ENCODE measurements at places on chromosomes 1 and 21.

- no peak for DNase-seq
Measured at GRCh38 chr1:117760485-117760884, 154.6 kb downstream of the TENT5C start.

DNA sequence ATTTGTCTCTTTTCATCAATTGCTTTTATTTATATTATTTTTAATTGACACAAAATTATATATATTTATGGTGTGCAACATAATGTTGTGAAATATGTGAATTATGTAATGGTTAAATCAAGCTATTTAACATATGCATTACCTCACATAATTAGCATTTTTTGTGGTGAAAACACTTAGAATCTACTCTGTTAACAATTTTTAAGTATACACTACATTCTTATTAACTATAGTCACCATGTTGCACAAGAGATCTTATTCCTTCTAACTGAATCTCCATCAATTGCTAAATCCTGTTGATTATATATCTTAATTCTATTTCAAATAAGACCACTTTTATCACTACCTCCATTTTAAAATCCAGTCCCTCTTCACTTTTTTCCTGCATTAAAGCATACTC is 42.5 kb downstream of the PLPPR5 start:
- DNase-seq: no peak

DNA sequence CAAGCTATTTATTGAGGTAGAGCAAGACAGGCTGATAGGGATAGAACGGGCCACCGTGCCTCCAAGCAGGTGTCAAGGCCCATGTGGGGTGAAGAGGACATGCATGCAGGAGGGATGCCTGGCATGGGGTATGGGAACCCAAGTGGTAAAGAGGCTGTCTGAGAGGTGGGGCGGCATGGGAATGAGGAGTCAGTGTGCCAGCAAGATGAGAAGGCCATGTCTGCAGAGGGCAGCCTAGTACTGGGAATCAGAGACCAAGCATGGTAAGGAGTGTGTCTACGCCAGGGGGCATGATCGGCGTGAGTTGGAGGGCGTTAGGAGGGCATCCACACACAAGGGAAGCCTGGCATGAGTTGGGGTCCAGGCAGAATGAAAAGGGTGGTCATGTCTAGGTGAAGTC is 303.7 kb upstream of the PLD5 start:
- DNase-seq: no peak

- no peak for DNase-seq
Measured at GRCh38 chr1:243482141-243483022, 226.5 kb downstream of the SDCCAG8 start.

DNA sequence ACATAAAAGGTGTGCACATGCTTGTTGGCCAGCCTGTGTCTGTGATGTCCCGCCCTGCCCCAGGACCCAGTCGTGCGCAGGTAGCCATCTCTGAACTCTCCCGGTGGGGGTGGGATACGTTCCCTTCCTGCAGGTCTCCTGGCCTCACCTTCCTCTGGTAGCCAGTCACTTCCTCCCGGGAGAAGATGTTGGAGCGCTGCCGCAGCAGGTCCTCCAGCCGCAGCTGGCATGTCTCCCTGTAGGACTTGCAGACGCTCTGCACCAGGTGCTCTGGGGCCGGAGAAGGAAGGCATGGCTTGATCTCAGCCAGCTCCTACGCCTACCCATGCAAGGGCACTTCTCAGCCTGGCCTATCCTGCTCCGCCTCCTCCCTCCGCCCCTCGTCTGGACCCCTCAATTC is 9.2 kb upstream of the LINGO4 start:
- DNase-seq: no peak

GRCh38 chr21:45236481-45236880 is 51.2 kb downstream of the POFUT2 start:
- no peak for DNase-seq
